ENCODE measurements at places on chromosomes 7 and 10.
A peak's percentile ranks its signal among the peaks of the same experiment; 100 is the strongest.

DNA sequence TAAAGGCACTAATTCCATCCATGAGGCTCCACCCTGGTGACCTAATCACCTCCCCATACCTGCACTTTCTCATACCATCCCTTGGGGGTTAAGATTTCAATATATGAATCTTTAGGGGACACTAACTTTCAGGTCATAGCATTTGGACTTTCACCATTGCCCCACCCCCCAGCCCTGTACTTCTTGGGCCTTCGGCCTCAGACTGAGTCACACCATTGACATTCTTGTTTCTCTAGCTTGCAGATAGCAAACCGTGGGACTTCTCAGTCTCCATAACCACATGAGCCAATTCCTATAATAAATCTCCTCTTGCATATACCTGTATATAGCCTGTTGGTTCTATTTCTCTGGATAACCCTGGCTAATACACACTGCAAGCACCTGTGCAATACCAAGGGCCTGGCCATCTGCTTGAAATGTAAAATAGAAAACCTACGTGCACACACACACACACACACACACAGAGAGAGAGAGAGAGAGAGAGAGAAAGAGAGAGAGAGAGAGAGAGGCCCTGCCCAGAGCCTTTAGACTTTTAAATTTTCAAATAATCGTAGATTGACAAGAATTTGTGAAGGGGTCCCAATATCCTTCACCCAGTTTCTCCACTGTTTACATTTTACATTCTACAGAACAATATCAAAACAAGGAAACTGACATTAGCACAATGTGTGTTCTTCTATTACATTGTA, 25.3 kb downstream of the ANXA8 start:
- DNase-seq: peak; percentile 50

- no peak for DNase-seq
Observed at GRCh38 chr10:60913071-60913470, 30.9 kb downstream of the RHOBTB1 start.

DNA sequence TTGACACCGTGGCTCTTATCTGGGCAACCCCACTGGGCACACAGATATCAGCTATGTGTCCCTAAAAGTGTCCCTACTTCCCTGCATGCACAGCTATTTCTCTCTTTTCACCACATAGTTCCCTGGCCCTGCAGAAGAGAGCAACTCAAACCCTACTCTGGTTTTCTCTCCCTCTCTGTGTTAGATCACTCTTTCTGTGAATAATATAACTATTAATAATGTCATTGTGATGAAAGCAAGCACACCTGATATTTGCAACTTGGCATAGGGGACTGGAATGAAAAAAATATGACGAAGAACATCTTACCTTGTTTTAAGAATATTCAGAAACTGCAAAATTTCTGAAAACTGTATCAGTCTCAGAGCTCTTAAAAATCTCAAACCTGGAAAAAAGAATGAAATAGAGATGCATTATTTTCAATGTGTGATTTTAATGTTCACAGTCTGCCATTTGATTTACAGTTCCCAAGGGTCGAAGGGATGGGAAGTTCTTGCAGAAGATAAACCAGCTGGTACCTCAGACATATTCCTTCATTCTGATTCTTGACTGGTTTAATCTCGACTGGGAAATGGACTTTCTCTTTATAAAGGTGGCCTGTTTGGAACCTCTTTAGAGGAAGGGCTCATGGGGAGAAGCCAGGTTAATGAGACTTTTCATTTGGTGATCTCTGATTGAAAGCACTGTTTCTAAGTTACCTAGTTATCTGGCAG, 516.8 kb downstream of the KCNMA1 start:
- DNase-seq: no peak

- no peak for DNase-seq
Observed at GRCh38 chr10:2610946-2611345, 456.4 kb upstream of the PFKP start.

- DNase-seq: no peak
Observed at GRCh38 chr7:36527549-36527913, 137.9 kb downstream of the ANLN start.

GRCh38 chr10:35691522-35692236, 49.6 kb upstream of the FZD8 start:
- no peak for DNase-seq

DNA sequence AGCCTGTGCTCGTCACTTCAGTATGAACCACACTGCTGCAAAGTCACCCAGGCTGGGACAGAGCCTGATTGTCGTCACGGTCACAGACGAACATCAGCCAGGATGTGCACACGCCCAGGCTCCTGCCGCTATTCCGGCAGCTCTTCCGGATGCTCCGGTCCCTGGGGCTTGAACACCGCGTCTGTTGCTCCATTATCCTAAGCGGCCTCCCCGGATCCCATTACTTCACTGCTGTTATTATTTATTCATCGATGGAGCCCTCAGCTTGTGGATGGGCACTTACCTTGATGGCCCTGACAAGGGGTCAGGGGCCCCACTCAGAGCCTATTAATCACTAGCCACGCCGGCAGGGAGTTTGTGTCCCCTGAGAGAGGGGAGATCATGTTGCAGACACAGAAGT, 120.8 kb upstream of the PCBD1 start:
- no peak for DNase-seq

GRCh38 chr7:107090457-107090856, 46.0 kb downstream of the PRKAR2B start:
- no peak for DNase-seq

GRCh38 chr7:128174386-128174785, 66.7 kb upstream of the LEP start:
- DNase-seq: no peak

DNA sequence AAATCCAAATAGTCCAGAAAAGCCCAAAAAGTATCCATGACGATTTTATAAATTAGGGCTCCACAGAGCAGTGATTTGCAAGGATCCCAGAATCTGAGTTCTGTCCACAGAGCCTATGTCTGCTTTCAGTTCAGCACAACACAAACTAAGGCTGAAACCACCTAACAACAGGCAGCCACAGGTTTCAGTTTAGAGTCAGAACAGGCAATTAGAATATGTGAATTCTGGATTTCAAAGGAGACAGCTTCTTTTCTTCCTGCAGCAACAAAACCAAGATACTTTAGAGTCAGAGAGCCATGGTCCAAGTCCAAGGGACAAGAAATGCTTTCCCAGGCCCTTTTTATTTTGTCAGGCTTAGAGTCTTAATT, 23.6 kb downstream of the IFIT3 start:
- DNase-seq: no peak

DNA sequence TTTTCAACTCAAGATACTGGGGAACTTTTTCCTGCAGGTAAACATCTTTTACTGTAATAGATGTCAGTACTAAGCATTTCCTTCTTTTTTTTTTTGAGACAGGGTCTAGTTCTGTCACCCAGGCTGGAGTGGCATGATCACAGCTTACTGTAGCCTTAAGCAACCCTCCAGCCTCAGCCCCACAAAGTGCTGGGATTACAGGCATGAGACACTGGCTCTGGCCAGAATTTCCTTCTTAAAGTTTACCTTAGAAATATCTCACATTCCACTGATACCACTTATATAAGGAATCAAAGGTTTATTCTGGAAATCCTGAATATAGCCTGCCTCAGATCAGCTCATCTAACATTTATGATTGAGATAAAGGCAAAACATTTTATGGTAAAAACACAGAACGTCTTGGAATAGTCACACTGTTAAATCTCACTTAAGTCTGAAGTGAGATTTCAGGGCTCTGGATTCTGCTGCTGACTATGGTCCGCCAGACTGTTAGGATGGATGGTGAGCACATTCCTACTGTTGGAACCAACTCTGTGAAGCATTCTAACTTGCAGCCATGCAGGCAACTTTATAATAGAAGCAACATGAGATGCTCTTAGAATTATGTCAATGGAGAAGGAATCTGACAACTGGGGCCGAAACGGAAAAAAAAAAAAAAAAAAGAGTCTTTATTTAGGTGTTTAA, 151.9 kb downstream of the ZMYND11 start:
- DNase-seq: no peak

DNA sequence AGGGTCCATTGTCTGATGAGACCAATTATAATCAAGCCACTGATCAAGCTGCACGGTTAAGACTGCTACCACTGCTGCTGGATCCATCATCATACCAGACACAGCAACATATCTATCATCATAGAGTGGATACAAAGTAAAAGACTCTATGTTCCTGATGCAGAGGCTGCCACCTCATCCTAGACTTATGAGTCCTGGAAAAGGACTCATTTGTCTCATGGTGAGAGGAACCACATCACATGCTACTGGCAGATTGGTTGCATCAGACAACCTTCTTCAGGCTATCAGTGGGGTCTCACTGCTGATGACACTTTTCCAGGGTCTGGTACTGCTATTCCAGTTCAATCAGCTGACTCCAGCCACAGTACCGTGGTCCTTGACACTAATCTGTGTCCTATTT, 79.0 kb downstream of the ABI1 start:
- no peak for DNase-seq

GRCh38 chr7:103685646-103686045, 239.6 kb upstream of the SLC26A5 start:
- no peak for DNase-seq

- DNase-seq: no peak
Observed at GRCh38 chr10:34726862-34727261, 88.2 kb downstream of the PARD3 start.

DNA sequence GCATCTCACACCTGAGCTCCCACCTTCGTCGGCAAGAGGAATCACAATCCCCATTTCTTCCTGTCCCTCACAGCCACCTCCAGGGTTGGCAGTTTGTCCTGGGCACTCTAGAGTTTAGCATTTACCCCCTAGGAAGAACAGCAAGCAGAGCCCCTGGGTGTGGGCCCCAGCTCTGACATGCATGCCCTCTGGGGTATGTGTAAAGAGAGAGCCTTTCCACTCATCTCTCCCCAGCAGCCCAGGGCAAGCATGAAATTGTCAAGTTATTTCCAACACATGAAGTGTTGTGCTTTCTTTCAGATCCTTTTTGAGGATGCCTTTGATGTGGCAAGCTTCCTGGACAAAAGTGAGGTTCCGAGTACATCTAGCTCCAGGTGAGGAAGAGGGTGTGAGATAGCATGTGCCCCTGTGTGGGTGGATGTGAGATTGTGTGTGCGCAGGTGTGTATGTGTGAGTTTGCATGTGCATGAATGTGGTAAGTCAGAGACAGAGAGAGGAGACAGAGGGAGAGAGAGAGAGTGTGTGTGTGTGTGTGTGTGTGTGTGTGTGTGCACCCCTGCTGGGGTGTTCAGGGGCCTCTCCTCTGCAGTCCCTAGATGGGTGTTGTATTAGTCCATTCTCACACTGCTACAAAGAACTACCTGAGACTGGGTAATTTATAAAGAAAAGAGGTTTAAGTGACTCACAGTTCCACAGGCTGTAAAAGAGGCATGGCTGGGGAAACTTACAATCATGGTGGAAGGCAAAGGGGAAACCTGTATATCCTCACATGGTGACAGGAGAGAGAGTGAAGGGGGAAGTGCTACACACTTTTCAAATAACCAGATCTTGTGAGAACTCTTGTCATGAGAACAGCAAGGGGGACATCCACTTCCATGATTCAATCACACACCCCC, 18.1 kb downstream of the STRA8 start:
- DNase-seq: no peak

- no peak for DNase-seq
Observed at GRCh38 chr7:85191383-85191782, 4.5 kb upstream of the SEMA3D start.

GRCh38 chr7:27158436-27159265, 2.2 kb upstream of the HOXA7 start:
- no peak for DNase-seq

DNA sequence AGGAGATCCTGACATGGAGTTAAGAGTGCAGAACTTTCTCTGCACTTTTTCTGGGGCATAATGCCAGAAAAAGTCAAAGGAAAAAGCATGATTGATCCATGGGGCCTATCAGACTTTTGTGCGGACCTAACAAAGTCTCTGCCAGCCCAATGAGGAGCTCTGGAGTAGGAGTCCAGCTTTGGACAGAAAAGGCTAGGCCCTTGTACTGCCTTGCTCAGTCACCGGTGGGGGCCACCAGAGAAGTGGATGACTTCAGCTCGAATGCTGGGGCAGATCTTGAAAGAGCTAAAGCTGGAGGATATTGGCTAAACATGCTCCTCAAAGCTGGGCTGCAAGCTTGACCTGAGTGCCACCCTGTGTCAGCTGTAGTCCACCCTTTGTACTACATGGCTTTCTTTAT, 2.8 kb upstream of the ZC3HAV1 start:
- no peak for DNase-seq

DNA sequence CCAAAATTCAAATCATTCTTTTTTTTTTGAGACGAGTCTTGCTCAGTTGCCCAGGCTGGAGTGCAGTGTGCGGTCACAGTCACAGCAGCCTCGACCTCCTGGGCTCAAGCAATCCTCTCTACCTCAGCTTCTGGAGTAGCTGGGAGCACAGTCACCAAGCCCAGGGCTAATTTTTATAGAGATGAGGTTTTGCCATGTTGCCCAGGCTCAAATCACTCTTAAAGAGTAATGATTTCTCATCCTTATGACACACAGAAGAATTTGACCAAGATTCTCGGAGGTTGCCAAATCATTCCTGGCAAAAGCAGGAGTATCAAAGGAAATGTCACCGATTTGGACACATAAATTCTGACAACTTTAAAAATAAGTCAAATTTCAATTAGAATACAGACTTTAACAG, 39.1 kb downstream of the SIRT1 start:
- peak; percentile 68 for DNase-seq

GRCh38 chr10:56823849-56824248, 462.8 kb upstream of the ZWINT start:
- no peak for DNase-seq

- DNase-seq: no peak
Observed at GRCh38 chr7:77644774-77645173, 51.5 kb upstream of the RSBN1L start.

DNA sequence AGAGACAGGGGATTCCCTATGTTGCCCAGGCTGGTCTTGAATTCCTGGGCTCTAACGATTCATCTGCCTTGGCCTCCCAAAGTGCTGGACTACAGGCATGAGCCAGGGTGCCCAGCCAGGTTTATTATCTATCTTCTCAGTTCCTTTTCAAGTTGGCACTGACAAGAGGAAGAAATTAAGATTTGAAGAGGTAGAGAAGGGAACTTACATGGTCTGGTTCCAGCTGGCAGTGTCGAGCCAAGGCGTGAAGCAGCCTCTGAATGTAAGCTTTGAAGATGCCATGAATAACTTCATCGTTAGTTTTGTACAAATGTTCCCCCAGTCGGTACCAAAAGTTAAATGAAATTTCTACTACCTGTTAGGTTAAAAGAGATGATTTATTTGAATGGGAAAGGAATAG, 57.7 kb downstream of the TNPO3 start:
- DNase-seq: no peak

GRCh38 chr7:51927738-51928137, 611.1 kb upstream of the COBL start:
- no peak for DNase-seq
